ENCODE measurements at places on chromosomes 1 and 21.

GRCh38 chr1:15248216-15248615 lies 1.2 kb downstream of the FHAD1 start:
- no peak for DNase-seq

- no peak for DNase-seq
Measured at GRCh38 chr1:35481229-35481628, 76.0 kb downstream of the KIAA0319L start.

DNA sequence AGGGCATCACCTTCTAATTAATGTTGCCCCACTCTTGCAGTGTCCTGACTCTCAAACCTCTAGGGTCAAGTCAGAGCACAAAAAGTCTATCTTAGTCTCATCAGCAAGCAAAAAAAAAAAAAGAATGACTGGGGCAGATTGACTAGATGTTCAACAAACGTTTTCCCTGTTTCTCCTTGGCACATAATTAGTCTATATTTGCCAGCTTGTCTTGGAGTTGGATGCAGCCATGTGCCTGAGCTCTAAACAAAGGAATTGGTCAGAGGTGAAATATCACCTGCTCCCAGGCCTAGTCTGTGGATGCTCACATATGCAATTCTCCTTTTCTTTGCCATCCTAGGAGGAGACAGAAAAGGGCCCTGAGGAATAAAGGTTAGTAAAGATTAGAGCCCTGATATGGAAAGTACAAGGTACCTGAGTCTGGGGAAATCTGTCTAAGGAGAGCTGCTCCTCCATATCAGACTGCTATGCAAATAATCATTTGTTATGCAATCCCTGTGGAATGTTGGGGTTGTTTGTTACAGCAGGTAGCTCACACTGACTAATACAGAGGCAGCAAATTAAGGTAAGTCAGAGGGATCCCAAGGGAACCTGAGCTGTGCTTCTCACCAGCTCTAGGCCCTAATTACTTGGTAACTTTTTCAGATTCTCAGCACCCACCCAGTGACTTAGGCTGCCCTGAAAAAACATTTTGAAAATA lies 130.8 kb downstream of the BRINP2 start:
- DNase-seq, result no peak

DNA sequence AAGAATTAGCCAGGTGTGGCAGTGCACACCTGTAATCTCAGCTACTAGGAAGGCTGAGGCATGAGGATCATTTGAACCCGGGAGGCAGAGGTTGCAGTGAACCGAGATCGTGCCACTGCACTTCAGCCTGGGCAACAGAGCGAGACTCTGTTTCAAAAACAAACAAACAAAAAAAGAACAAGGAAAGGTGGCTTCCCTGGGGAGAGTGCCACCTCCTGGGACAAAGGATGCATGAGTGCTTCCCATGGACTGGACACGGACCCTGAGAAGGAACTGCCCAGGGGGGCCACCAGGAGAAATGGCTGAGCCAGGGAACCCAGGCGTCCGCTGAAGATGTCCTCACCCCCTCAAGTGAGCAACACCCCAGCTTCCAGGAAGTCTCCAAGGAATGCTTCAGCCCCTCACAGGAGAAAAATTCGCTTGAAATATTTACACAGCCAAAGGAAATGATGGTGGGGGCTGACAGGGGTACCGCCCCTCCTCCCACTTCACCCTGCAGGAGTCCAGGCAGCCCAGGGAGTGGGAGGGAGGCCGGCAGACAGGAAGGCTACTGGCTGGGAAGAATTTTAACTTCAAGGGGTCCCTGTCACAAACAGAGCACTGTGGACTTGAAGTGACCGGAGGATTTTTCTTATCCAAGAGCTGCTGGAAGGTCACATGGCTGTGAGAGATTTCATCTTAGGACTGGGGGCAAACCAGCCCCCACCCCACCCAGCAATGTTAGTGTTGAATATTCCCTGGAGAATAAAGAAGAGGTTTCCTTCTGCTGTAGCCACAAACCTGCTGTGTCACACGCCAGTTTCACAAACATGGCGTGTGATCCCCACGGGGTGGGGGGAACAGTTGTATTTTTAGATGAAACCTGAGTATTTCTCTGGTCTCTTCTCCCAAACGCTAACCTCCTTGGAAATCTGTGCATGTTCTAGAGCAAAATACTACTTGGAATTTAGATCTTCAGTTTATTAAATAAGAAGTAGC lies 90.8 kb upstream of the SLC25A33 start:
- peak; percentile 50 for DNase-seq

DNA sequence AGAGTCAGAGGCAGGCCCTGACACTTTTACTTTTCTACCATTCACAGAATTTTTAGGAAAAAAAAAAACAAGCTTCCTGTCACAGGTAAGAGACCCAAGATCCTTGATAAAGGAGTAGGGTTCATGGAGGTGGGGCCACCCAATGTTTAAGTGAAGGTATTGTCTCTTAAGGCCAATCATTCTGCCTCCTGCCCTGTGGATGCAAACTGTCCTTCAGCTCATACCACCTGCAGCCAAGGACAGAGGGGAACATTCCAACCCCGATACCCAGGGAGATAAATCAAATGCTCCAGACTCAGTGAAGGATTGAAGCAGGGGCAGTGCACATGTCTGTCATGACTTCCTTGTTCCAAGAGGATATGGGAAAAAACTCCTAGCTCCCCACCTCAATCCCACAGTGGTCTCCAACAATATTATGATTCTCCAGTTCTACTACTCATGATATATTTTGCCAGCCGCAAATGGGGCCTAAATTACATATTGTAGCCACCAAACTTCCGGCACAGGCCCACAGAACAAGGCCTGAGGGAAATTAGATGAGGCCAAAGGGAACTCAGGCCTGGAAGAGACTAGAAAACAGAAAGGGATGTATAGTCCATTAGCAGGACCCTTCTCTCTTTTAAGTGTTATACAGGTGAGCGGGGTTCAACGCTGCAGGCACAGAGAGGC lies 59.5 kb downstream of the TRABD2B start:
- no peak for DNase-seq

- peak; percentile 83 for DNase-seq
Measured at GRCh38 chr1:21594935-21595897, 73.9 kb downstream of the RAP1GAP start.

GRCh38 chr1:39642796-39643195 lies 3.4 kb upstream of the HEYL start:
- peak; percentile 44 for DNase-seq
